GM12891 (cell line): ENCODE measurements at places on chromosomes 11 and 22.

GRCh38 chr11:114375052-114375451 is 25.3 kb downstream of the C11orf71 start:
- no peak for DNase-seq

DNA sequence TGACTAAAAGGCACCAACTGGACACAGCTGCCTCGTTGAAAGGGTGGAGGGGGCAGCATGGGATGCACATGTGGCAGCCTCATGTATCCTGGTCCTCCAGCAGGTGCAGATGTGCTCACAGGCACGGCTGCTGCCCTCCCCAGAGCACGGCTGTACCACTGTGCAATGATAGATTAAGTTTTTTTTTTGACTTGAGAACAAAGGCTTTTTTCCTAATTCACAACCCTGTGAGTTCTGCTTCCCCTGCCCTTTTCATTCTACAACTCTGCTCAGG is 11.4 kb downstream of the DKK3 start:
- DNase-seq: no peak

DNA sequence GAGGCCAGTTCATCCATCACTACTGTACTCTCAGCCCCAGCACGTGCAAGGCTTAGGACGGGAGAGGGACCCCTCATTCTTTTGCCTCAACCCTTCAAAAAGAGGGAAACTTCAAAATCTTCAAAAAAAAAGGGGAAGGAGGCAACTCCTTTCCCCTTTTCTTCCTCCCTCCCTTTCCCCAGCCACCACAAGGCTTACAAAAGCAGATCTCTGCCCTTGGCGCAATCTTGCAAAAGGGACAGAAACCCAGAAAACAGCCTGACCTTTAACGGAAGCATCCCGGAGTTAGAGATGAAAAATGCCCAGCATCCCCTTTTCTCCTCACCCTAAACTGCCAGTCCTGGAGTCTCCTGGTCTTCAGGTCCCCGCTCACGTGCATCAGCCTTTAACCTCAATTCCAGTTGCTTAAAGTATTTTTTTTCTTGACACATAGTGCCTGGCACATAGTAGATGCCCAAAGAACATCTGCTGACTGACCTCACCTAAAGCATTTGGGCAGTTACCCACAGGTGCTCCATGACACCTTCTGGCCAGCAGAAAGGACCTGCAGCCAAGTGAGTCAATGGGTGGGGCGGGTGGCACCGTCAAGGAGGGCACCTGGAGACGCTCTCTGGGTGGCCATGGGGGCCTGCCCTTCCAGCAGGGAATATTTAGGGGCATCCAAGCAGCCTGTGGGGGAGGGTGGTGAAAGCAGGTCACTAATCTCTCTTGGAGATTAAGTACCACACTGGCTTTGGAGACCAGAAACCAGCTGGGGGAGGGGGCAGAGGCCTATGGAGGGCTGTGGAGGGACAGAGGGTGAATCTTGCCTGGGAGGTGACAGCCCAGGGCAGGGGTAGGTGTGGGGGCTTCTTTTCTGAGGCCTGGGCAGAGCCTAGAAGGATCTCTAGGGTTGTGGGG is 16.3 kb downstream of the NECTIN1 start:
- no peak for DNase-seq

GRCh38 chr11:46252373-46252914 is 25.0 kb upstream of the CREB3L1 start:
- DNase-seq: no peak

GRCh38 chr11:3623767-3624458 is 17.9 kb downstream of the ART5 start:
- DNase-seq: no peak
